Airway epithelial cell (primary cell): ENCODE measurements at places on chromosomes 16 and 17. TPM values are rescaled to one million over a fixed set of nuclear protein-coding genes. Genes with fewer than 3 reads are reported as not detected.

TIMP2 gene
- total RNA-seq, result 6.2 and 9.9 TPM in 2 replicates

ZSCAN10 gene
- total RNA-seq, result not detected in 2 replicates

NT5C3B gene
- total RNA-seq, result 64.2 and 66.7 TPM in 2 replicates

ZG16B gene
- 3.0 and 3.2 TPM in 2 replicates for total RNA-seq

UQCRC2 gene
- 172 and 177 TPM in 2 replicates for total RNA-seq

GIT1 gene
- 31.0 and 43.2 TPM in 2 replicates for total RNA-seq

KRT20 gene
- not detected in 2 replicates for total RNA-seq

CTF1 gene
- 1.6 and 2.5 TPM in 2 replicates for total RNA-seq

NKIRAS2 gene
- 36.9 and 56.0 TPM in 2 replicates for total RNA-seq

ZACN gene
- not detected in 2 replicates for total RNA-seq

TBC1D3L gene
- total RNA-seq, result 2.4 and 4.2 TPM in 2 replicates

OGFOD3 gene
- 16.4 and 32.8 TPM in 2 replicates for total RNA-seq

CCDC92B gene
- total RNA-seq, result 0.07 TPM in 1 of 2 replicates, not detected in the other

ACLY gene
- total RNA-seq, result 230 and 298 TPM in 2 replicates

HID1 gene
- 3.8 and 9.2 TPM in 2 replicates for total RNA-seq

OR3A2 gene
- not detected in 2 replicates for total RNA-seq

PRDM7 gene
- not detected in 2 replicates for total RNA-seq

ZNF597 gene
- 1.2 and 1.8 TPM in 2 replicates for total RNA-seq

DECR2 gene
- total RNA-seq, result 14.5 and 17.5 TPM in 2 replicates

TBC1D26 gene
- total RNA-seq, result not detected in 2 replicates

RASD1 gene
- 0.42 and 0.85 TPM in 2 replicates for total RNA-seq

NF1 gene
- 23.8 and 28.1 TPM in 2 replicates for total RNA-seq

CA5A gene
- total RNA-seq, result not detected in 2 replicates

TEX14 gene
- total RNA-seq, result not detected in 2 replicates

MEIOB gene
- total RNA-seq, result not detected in 2 replicates

HLF gene
- 0.28 TPM in 1 of 2 replicates, not detected in the other for total RNA-seq

SLC13A2 gene
- not detected in 2 replicates for total RNA-seq

FOXK2 gene
- total RNA-seq, result 30.6 and 41.6 TPM in 2 replicates

SAT2 gene
- 25.9 and 36.9 TPM in 2 replicates for total RNA-seq

TPPP3 gene
- 0.19 TPM in 1 of 2 replicates, not detected in the other for total RNA-seq

UMOD gene
- total RNA-seq, result not detected in 2 replicates

YBX2 gene
- 0.51 and 0.63 TPM in 2 replicates for total RNA-seq

CCL1 gene
- not detected in 2 replicates for total RNA-seq

SLFN13 gene
- total RNA-seq, result 4.1 and 4.5 TPM in 2 replicates

TNP2 gene
- total RNA-seq, result not detected in 2 replicates

EDC4 gene
- total RNA-seq, result 46.6 and 50.2 TPM in 2 replicates

DHRS7C gene
- not detected in 2 replicates for total RNA-seq

HS3ST3A1 gene
- 2.5 and 3.3 TPM in 2 replicates for total RNA-seq

RNF157 gene
- total RNA-seq, result 0.07 and 1.4 TPM in 2 replicates

BEAN1 gene
- 0.42 TPM in 1 of 2 replicates, not detected in the other for total RNA-seq

CCL14 gene
- not detected in 2 replicates for total RNA-seq

MC1R gene
- total RNA-seq, result 1.5 and 1.7 TPM in 2 replicates

TOB1 gene
- total RNA-seq, result 11.0 and 19.5 TPM in 2 replicates

PIGS gene
- total RNA-seq, result 55.8 and 60.0 TPM in 2 replicates

CIITA gene
- total RNA-seq, result 0.07 and 1.3 TPM in 2 replicates

CCDC154 gene
- not detected in 2 replicates for total RNA-seq

TBC1D3D gene
- not detected in 2 replicates for total RNA-seq

NPIPB13 gene
- total RNA-seq, result 0.21 TPM in 1 of 2 replicates, not detected in the other

NPIPA5 gene
- not detected in 2 replicates for total RNA-seq

GJC1 gene
- total RNA-seq, result 9.6 and 10.3 TPM in 2 replicates

CRYM gene
- not detected in 2 replicates for total RNA-seq

TEKT3 gene
- not detected in 2 replicates for total RNA-seq

CPHXL2 gene
- total RNA-seq, result not detected in 2 replicates

TIGD7 gene
- 1.5 TPM in 2 replicates for total RNA-seq

CASKIN2 gene
- total RNA-seq, result 10.4 and 15.6 TPM in 2 replicates

AOC2 gene
- total RNA-seq, result 0.14 and 0.92 TPM in 2 replicates

TBC1D3I gene
- 0.28 TPM in 1 of 2 replicates, not detected in the other for total RNA-seq
